ENCODE measurements at places on chromosomes 4 and X.

GRCh38 chrX:115581759-115582615, 21.0 kb downstream of the PLS3 start:
- peak; percentile 18 for DNase-seq

- no peak for DNase-seq
Observed at GRCh38 chr4:41197996-41198395, 16.3 kb downstream of the APBB2 start.

- DNase-seq: no peak
Observed at GRCh38 chr4:92516450-92516849, 212.7 kb downstream of the GRID2 start.

DNA sequence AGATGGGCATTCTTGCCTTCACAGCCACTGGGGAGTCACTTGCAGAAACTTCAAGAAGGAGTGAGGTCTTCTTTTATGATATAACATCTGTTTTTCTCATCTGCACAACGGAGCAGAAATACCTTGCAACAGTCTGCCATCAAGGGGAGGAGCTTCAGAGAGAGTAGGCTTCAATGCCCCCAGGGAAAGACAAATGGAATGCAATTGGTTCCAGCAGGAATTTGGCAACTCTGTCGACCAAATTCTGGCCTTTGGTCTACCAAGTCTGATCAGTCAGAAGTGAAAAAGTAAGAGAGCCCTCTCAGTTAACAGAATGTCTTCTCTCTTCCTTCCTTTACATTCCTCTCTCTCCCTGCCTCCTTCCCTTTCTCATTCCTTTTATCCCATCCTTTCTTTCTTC, 229.3 kb downstream of the IDS start:
- no peak for DNase-seq

GRCh38 chr4:5084911-5085475, 33.7 kb downstream of the STK32B start:
- no peak for DNase-seq

DNA sequence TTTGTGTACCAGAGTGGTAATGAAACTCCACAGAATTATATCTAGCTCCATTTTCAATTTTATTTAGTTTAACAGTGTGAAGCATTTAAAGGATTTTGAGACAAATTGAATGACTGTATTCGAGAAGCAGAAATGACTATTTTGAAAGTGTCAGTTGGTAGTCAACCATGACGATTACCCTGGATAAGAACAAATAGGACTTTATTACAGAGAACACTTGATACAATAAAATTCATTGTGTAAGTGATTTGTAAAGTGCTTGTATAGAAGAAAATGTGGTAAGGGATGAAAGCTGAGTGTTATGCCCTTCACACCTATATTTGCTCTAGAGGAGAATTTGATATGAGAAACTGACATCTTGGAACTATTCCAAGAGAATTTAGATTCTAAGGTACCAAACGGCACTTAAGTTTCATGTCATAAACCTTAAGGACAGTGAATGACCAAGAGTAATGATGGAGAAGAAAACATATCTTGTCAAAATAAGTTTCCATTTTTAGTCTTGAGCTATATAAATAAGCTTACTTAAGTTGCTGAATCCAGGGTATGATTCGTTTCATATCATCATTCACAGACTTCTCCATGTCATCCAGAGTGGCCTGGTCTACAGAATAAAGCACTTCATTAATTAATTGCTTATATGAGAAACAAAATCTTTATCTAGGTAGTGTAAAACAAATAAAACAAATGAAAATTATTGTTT, 34.6 kb downstream of the MED14 start:
- no peak for DNase-seq

DNA sequence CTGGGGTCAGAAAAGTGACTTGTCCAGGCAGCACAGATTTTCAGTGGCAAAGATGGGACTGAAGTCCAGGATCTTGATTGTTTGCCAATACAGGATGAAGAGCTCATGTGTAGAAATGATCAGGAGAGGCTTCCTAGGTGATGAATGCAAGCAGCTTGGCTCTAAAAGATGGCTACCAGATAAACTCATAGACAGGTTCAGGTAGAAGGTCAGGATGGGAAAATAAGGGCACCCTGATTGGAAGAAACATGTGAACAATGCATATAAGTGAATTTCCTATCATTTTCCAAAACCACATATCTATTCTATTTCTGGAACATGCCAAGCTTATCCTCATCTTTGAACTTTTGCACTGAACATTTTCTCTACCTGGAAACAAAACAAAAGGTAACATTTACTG, 87.7 kb downstream of the FAM13A start:
- no peak for DNase-seq

DNA sequence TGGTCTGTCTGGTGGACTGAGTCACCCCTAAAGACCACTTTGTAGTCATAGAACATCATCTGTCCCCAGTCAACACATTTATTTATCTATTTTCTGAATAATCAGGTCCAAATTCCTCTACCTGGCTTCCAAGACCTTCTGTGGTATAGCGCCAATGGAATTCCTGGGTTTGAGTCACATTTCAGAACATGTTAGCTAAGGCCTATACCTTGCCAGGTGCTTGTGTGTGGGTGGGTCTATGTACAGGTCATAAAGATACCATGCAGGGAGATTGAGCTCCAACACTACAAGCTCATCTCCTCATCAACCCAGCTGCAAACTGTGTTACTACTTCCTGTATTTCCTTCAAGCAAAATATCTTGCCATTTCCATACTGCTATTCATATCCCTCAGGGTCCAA, 113.3 kb downstream of the TRAPPC11 start:
- DNase-seq: no peak

- peak; percentile 21 for DNase-seq
Observed at GRCh38 chr4:121050300-121050699, 22.0 kb downstream of the NDNF start.

DNA sequence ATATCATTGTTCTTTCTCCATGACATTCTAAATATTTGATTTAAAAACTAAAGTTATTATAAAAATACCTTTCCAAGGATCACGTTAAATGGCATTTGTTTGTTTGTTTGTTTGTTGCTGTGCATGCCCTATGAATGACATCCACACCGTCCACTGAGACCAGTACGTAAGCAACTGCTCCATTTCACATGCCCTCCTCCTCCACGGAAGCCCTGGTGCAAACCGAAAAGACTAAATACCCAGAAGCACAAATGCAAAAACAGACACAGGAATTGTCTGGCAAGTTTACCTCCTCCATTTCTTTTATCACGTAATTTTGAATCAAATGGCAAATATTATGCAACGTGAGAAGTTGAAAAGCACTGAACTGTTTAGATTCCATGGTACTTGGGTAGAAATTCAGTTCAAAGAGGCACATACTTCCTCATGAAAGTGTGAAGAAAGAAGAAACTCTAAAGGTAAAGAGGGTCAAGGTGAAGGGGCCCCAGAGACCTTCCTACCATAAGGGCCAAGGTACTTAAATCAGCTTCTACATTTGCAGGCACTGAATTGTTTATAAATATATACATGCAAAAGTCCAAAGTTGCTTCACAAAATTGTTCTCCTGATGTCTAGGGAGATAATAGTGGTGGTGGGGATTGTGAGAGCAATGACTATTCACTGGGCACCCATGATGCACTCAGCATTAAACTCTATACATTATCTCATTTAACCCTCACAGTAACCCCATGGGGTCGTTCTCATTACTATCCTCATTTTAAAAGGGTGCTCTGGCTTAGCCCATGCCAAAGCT, 23.4 kb downstream of the IRF2 start:
- no peak for DNase-seq

GRCh38 chr4:148302416-148302815, 139.8 kb downstream of the NR3C2 start:
- no peak for DNase-seq

GRCh38 chrX:44954562-44954961, 81.6 kb downstream of the KDM6A start:
- DNase-seq: peak; percentile 10

GRCh38 chr4:10243856-10244255, 127.3 kb upstream of the WDR1 start:
- no peak for DNase-seq

DNA sequence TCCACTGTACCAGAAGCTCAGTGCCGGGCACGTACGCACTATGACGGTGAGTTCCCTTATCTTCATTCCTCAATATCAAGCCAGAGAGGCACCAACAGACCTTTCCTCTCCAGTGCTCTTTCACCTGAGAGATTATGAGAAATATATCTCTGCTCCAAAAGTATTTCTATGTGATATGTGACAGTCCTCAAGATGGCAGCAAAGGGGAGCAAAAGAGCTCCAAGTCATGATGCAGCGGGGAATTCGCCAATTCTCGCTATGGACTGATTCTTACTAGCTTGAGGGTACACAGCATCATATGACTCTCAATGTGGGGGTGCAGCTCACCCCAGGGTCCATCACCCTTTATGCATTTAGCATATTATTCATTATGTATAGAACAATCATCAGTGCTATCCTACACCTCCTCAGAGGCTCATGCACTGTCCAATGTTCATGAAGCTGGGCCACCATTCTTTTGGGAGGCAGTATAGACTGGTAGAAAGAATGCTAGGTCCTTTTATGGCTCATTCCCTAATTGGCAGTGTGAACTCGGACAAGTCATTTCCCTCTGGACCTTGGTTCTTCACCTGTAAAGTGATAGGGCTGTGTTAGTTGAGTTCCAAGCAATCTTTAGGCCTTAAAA, 12.8 kb upstream of the IQSEC2 start:
- DNase-seq: peak; percentile 20

DNA sequence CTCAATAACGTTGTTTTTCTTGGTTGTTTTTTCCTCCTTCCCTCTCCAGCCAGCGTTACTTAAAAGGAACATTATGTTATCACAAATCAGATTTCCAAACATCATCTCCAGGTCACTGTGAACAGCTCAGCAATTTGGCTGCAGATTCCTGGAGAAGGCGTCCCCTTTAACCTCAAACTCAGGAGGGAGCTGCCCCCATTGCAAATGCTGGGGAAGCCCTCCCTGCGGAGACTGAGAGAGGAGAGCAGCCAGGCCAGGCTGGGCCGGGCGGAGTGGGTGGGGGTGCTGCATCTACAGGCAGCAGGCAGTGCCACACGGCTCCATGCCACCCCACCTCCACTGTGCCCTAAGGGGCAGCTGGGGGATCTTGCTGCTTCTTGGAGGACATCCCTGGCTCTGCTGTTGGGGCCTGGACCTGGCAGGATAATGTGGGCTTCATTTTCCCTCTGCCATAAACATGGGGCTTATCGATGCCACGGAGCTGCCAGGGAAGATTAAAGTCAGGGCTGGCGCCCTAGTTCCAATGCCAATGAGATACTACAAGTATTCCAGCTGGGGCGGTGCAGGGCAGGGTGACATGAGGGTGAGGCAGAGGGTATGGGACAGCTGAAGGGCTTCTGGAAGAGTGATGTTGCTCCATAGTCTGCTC, 148.8 kb downstream of the PJA1 start:
- DNase-seq: no peak

DNA sequence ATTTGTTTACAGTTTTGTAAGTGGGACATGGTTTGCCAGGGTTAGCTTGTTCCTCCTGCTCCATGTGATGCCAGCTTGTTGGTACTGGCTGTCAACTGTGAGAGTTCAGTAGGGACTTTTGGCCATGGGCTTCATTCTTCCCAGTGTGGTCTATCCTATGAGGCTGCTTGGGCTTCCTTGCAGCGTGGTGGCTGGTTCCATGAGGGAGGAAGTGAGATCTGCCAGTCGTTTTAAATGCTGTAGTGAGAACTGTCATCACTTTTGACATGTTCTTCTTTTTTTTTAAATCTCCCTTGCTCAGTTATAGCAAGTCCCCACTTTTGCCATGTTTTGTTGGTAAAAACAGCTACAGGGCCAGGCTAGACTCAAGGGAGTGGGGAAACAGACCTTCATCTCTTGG, 15.9 kb downstream of the NSD2 start:
- no peak for DNase-seq

DNA sequence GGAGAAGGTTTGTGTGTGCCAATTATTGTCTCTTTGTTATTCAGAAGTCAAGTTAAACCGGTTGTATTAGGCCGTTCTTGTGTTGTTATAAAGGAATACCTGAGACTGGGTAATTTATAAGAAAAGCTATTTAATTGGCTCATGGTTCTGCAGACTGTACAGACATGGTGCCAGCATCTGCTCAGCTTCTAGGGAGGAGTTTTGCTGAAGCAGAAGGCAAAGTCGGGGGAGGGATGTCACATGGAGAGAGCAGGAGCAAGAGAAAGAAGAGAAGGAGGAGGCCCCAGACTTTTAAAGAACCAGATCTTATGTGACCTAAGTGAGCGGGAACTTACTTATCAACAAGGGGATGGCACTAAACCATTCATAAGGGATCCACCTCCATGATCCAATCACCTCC, 349.3 kb upstream of the PCDH18 start:
- no peak for DNase-seq

GRCh38 chr4:157217708-157218107, 2.8 kb upstream of the GRIA2 start:
- DNase-seq: peak; percentile 42

- peak; percentile 45 for DNase-seq
Observed at GRCh38 chr4:20639346-20639745, 60.9 kb upstream of the PACRGL start.

- peak; percentile 60 for DNase-seq
Observed at GRCh38 chrX:154457491-154458115, 478 bp upstream of the PLXNA3 start.

- no peak for DNase-seq
Observed at GRCh38 chr4:159106636-159107035, 3.8 kb downstream of the RAPGEF2 start.
